AG08396 (cell line): ENCODE measurements at places on chromosomes 3 and 15.

DNA sequence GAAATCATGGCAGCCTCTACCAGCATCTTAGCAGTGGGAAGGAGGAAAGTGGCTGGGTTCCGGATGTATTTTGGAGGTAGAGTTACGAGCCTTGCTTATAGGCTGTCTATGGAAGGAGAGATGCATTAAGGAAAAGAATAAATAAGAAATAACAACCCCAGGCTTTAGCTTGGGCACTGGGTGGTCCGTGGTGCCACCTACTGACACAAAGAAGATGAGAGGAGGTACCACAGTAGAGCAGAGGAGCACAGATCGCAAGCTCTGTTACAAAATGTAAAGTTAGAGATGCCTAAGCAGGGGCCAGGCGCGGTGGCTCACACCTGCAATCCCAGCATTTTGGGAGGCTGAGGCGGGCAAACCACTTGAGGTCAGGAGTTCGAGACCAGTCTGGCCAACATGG lies 74.8 kb downstream of the TMEM39A start:
- no peak for DNase-seq

GRCh38 chr3:77039606-77040171 lies at the start of gene ROBO2:
Gene ROBO2 (plus strand): TSS chr3:77040099. CDS start chr3:77040786, 687 bp downstream.
- peak; percentile 37 for DNase-seq

DNA sequence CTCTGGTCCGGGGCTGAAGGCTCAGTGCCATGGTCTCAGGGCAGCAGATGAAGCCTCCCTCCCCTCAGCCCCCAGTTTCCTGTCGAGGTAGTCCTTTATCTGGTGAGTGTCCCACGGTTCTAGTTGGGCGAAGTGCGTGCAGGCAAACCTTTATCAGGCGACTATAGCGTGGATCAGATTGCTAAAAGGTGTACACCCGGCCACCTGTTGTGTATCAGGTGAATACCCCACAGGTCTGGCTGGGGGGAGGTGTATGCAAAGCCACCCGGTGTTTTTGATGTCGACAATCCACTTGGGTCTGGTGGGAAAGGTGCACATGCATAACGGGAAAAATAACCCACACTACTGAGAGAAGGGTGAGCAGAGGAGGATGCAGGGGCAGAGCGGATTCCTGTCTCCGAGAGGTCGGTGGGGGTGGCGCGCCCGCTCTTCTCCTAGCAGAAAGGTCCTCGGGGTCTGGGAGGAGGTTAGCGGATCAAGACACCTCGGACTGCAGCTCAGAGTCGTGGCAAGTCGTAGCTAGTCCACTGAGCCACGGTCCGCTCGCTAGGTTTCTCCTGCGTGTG lies 507 bp downstream of the SLC12A6 start:
- DNase-seq = no peak

GRCh38 chr3:100033903-100034471 lies 80.3 kb downstream of the FILIP1L start:
- DNase-seq = no peak

DNA sequence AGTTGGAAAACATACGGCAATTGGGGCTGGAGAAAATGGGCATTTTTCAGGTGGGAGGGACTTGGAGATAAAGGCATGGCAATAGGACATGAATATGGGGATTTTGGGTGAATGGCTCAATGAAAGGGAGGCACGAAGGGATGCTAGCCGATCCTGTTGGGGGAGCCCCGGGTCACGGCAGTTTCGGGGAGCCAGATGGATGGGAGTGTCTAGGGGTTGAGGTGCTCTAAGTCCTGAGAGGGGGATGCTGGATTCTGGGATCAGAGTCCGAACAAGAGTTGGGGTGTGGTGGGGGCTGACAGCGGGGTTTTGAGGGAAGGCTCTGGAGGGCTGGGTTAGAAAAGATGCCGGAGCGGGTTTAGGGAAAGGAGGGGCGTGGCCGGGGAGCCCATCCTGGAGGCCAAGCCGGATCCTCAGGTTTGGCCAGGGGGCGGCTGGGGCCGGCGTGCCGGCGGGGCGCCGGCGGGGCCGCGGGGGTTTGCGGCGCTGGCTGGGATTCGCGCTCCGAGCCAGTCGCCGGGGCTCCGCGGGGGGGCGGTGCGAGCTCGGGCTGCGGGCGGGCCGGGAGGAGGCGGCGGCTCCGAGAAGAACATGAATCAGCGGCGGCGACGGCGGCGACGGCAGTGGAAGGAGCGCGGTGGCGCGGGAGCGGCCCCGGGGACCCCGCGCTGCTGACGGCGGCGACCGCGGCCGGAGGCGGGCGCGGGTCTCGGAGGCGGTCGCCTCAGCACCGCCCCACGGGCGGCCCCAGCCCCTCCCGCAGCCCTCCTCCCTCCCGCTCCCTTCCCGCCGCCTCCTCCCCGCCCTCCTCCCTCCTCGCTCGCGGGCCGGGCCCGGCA lies at the start of gene TYRO3:
Gene TYRO3, plus strand, starts transcription at position 813 of the 839 bp plus-strand sequence. CDS start 46 bp downstream, outside the sequence.
- DNase-seq = peak; percentile 90
